CD4-positive, alpha-beta T cell treated with Interleukin-4 for 4 hours (primary cell): ENCODE measurements at places on chromosomes 7 and 10.

GRCh38 chr7:43198599-43199090 lies 86.2 kb downstream of the HECW1 start:
- DNase-seq = no peak

DNA sequence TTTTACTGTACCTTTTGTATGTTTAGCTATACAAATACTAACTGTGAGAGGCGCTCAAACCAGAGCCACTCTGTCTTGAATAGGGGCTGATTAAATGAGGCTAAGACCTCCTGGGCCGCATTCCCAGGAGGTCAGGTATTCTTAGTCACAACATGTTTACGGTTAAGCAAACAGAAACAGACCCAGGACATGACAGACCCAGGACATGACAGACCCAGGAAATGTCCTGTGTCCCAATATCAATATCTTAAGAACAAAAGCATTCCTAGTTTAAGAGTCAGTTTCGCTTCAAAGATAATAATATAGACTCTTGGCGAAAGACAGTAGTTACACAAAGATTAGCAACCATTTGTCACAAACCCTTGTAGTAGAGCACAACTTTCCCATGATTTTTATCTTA lies 304.5 kb downstream of the CCSER2 start:
- DNase-seq = no peak

DNA sequence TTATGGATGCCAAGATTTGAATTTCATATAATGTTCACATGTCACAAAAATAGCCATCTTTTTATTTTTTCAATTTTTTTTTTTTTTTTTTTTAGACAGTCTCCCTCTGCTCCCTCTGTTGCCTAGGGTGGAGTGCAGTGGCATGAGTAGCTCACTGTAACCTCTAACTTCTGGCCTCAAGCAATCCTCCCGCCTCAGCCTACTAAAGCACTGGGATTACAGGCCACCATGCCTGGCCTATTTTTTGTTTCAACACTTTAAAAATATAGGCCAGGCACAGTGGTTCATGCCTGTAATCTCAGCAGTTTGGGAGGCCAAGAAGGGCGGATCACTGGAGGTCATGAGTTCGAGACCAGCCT lies 246.3 kb downstream of the SKIDA1 start:
- DNase-seq = no peak

- no peak for DNase-seq
These were observed 143.2 kb downstream of the NRCAM start for GRCh38 chr7:108313086-108313485.

- DNase-seq = no peak
These were observed 1.2 kb downstream of the PHKG1 start for GRCh38 chr7:56091591-56091990.

DNA sequence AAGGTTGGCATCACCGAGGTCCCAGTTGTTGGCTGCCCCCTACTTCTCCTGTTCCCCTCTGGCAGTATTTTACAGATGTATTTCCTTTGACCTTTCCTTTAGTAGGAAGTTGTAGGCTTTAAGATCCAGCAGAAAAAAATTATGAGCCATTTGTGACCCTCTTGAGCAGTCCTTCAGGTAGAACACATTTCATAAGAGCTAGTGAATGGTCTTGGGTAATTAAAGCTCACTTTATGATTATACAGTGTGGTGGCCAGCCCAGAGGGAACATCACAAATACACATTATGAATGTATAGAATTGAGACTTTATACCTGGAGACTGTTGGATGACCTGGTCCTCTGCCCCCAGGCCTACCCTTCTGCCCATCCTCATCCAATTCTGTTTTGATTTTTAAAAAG lies 57.0 kb downstream of the KAT6B start:
- DNase-seq = no peak
